Stimulated activated CD8-positive, alpha-beta memory T cell treated with anti-CD3 and anti-CD28 coated beads, Interleukin-15, amount 100 ng/mL, for 1 hour (primary cell): ENCODE measurements at places on chromosomes 4 and X.

- no peak for DNase-seq
These were observed 89.5 kb downstream of the EVC start for GRCh38 chr4:5800496-5800895.

GRCh38 chr4:175731506-175731905 is 80.6 kb downstream of the GPM6A start:
- no peak for DNase-seq

DNA sequence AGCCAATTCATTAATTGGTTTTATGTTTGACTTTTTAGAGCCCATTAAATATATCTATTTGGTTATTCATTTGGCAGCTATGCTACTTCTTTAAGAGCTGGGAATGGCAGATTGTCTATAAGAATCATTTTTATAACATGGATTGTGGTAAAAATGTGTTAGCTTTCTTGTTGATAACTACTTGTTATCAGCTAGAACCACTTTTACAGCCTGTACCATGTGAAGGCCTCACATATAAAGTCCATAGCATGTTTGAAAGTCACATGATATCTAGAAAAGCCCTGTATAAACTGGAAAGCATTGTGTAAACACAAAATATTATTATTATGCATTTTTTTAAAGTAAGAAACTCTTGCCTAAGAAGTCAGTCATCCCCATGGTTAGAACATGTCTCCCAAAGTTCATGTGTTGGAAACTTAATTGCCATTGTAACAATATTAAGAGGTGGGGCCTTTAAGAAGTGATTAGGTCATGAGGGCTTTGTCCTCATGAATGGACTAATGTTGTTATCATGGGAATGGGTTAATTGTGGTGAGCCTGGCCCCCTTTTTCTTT is 110.9 kb upstream of the BMP2K start:
- no peak for DNase-seq

DNA sequence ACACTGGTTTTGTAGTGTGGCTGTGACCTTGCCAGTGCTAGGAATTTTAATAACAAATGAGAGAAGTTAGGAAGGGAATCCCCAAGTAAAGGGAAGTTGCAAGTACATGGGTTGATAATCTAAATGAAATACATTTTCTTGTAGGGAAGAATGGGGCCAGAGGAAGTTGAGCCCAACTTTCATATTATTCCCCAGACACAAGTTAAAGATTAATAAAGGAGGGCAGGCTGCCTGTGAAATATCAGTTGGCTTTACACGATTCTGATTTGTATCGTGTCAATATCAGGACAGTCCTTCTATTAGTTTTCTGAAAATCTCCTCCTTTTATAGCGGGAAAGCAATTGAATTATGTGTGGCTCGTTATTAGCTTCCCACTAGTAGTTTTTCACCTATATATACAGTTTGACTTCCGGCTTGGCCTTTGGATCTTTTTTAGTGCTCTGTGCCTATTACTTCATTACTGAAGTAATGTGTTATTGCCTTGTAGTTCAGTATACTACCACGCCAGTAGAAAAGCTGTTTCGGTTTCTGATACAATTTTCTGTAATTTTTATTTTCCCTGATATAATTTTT is 1.7 kb downstream of the PDLIM5 start:
- no peak for DNase-seq

- DNase-seq: no peak
These were observed 86.1 kb downstream of the CENPC start for GRCh38 chr4:67459164-67459563.

- DNase-seq: no peak
These were observed 47.7 kb downstream of the SPRY1 start for GRCh38 chr4:123444290-123444731.

- DNase-seq: no peak
These were observed 28.4 kb downstream of the RP2 start for GRCh38 chrX:46865281-46865680.

- DNase-seq: no peak
These were observed 7.0 kb downstream of the APBB2 start for GRCh38 chr4:41207291-41207831.
